Stimulated activated CD8-positive, alpha-beta memory T cell treated with anti-CD3 and anti-CD28 coated beads, Interleukin-4, amount 100 ng/mL, for 4 hours (primary cell): ENCODE measurements at places on chromosomes 3 and 15.

DNA sequence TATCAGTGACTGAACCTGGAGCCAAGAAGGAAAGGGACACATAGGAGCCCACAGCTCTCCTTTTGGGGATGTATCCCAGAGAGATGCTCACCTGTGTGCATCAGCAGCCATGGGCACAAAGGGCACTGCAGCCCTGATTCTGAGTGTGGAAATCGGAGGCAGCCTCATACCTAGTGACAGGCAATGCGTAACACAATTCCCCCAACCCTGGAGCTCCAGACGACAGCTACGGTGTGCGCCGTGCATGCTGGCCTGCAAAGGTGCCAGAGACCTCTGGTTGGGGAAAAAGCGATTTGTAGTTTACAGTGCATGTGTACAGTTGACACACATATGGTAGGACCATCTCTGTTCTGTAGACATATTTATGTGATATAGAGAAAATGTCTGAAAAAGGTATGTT, 59.0 kb upstream of the PLXNA1 start:
- no peak for DNase-seq

DNA sequence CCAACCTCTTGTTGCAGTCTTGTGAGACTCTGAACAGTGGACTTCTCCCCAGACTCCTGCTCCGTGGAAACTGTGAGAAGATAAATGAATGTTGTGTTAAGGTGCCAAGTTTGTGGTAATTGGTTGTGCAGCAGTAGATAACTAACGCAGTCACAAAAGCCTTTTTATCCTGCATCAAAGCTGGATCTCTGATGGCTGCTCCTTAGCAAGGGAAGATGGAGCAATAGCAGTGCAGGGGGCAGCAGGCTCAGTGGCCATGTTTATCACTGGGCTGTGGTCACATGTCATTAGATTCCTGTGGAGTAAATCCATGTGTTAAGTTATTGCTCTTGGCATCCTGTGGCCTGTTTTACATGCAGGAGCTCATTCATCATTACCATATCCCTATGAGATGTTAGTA, 13.5 kb downstream of the CMTM7 start:
- no peak for DNase-seq

- DNase-seq: no peak
Observed at GRCh38 chr3:159458010-159458409, 530.6 kb upstream of the IL12A start.

- DNase-seq: no peak
Observed at GRCh38 chr3:108528459-108529252, 18.3 kb upstream of the MYH15 start.

DNA sequence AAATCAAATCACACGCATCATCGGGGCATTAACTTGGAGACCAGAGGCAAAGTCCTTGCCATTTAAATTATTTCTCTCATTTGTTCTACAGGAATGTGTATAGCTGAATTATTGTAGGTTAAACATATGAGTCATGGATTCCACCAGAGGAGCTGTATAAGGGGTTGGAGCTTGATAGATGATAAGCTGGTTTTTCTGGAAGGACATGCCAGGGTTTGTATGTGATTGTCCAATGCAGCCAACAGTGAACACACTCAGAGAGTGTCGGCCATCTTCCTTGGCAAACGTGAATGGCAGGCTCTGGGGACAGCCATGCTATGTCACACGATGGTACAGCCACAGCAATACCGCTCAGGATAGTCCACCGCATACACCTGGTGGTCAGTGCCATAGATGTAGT, 25.1 kb downstream of the SSUH2 start:
- no peak for DNase-seq

DNA sequence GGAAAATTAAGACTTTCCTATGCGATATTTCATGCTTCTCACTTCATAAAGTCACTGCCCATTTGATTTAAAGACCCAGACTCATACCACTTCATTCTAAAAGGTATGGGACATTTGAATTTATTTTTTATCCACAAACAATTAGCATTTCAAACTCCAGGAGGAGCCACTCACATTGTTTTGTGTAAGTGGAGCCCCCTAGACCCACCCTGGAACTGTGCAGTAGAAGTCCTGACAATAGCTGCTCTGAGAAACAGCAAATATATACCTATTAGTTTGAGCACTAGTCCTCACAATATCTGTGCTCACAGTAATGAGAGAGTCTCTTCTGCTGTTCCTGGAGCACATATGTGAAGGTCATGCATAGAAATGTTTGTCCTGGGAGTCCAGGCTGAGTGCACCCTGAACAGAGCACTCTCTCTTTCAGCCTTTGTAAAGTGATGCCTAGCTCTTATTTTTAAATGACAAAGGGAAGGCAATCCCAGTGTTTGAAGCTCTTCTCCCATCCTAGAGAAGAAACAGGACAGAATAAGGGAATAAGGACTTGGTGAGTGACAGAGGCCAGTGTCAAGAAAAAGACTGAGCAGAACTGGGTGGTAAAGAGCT, 127.5 kb upstream of the STRIT1 start:
- no peak for DNase-seq

DNA sequence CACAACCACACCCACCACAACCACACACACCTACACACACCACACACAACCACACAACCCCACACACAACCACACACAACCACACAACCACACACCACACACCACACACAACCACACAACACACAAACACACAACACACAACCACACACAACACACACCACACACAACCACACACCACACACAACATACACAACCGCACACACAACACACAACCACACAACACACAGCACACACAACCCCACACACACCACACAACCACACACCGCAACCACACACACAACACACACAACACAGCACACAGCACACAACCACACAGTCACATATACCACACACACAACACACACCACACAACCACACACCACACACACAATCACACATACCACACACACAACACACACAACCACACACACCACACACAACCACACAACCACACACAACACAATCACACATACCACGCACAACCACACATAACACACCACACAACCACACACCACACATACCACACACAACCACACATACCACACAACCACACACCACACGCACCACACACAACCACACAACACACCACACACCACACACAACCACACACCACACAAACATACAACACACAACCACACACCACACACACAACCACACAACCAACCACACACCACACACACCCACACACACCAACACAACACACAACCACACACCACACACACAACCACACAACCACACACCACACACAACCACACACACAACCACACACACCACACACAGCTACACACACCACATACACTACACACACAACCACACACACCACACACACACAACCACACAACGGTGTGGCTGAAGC, 23.7 kb downstream of the CPN2 start:
- no peak for DNase-seq

GRCh38 chr3:120300971-120301370, 15.9 kb upstream of the GPR156 start:
- no peak for DNase-seq

GRCh38 chr3:23550402-23550801, 255.4 kb upstream of the UBE2E1 start:
- no peak for DNase-seq

GRCh38 chr3:122533931-122534334, 19.2 kb upstream of the KPNA1 start:
- no peak for DNase-seq

DNA sequence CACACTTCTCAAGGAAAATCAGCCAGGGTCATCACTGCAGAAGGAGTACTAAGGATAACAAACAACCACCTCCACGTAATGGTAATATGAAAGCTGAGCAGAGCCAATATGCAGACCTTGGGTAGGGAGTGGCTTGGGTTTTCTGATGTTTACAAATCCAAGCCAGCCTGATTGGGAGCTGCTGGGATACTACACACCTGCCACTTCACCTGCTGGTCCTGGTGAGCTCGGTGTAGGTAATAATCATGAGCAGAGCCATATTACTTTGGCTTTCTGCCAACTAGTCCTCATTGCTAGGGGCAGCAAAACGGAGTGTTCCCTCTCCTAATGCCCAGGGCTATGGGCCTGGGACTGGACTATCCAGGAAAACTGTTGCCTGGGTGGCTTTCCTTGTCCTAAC, 433.5 kb upstream of the PPP2R3A start:
- DNase-seq: no peak

DNA sequence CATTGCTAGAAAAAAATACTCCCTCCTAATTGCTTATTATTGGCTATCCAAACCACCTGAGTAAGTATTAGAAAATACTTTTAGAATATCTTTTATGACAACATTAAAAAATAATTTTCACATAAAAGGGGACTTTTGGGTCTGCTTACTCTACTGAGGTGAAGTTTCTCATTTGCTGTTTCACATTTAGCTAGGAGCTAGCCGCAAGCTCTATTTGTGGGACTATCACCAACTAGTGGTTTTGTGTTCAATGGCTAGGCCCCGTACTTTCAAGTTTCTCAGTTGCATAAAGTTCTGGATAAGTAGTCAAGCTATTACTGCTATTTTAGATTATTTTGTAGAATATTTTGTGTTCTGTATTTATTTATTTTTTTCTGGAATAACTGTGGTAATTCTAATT, 244.2 kb upstream of the SLITRK3 start:
- no peak for DNase-seq
